ENCODE measurements at places on chromosomes 12 and 14.

DNA sequence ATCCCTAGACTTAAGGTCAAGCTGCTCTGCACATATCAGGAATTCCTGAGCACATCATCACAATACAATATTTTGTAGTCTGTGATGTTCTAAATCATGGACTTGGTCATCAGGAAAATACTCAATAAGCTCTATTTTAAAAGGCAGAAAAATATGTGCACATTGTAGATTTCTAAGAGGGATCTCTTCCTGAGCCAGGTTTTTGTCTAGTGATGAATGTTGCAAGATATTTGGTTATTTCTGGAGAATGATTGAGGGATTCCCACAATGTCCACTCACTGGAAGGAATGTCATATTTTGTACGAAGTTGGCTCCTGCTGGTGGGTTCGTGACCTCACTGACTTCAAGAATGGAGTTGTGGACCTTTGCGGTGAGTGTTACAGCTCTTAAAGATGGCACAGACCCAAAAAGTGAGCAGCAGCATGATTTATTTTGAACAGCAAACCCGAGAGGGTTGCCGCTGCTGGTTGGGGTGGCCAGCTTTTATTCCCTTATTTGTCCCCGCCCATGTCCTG lies 300.9 kb upstream of the DCN start:
- DNase-seq, result peak; percentile 15

DNA sequence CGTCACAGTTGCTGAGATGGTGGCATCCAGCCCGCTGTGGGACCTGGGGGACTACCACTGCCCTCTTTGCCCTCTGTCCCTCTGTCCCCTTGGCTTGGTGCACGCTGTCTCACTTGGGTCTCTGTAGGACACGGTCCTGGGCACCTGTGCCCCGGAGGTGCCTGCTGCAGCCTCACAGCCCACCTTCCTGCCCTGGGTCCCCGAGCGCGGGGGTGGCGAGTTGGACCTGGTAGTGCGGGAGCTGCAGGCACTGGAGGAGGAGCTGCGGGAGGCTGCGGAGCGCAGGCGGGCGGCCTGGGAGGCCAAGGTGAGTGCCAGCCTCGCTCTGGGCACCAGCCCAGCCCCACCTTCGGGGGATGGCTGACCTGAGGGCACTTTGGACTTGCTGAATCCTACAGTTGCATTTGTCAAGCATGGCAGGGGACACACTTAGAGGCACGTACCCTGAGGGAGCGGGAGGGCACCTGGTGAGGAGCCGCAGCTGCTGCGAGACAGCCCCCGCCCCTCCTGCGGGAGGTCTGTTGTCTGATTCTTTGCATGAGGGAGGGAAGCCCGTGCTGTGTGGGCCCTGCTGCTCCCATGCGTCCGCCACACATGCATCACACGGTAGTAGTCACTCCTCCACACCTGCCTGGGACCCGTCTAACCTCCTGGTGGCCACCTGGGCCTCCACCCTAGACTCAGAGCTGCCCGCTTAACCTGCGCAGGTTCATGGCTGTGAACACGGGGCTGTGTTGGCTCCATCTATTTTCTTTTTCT lies 6.8 kb downstream of the TEDC1 start:
- no peak for DNase-seq

GRCh38 chr14:78767436-78767835 lies 597.3 kb downstream of the NRXN3 start:
- no peak for DNase-seq

DNA sequence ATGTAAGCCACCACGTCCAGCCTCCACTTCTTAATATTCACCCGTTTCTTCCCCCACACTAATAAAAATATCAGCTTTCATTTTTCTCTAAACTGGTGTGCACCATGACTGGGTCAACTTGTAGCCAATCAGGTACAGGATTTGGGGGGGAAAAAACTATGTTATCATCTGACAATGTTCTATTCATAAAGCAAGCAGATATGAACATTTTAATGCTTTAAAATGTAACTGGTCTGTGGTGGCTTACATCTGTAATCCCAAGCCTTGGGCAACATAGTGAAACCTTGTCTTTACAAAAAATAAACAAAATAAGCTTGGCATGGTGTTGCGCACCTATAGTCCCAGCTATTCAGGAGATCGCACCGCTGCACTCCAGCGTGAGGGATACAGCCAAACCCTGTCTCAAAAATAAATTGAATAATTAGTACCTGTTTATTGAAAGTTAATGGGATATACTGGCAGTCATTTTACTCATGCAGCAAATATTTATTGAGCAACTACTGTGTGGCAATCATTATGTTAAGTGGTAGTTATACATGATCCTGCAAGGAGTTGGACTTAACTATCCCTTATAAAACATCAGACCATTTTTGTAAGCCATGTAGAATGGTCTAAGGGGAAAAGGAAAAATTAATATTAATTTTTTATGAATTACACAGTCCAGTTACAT lies 15.3 kb upstream of the ITPR2 start:
- no peak for DNase-seq

GRCh38 chr12:42761086-42761485 lies 171.5 kb upstream of the PRICKLE1 start:
- DNase-seq, result no peak

DNA sequence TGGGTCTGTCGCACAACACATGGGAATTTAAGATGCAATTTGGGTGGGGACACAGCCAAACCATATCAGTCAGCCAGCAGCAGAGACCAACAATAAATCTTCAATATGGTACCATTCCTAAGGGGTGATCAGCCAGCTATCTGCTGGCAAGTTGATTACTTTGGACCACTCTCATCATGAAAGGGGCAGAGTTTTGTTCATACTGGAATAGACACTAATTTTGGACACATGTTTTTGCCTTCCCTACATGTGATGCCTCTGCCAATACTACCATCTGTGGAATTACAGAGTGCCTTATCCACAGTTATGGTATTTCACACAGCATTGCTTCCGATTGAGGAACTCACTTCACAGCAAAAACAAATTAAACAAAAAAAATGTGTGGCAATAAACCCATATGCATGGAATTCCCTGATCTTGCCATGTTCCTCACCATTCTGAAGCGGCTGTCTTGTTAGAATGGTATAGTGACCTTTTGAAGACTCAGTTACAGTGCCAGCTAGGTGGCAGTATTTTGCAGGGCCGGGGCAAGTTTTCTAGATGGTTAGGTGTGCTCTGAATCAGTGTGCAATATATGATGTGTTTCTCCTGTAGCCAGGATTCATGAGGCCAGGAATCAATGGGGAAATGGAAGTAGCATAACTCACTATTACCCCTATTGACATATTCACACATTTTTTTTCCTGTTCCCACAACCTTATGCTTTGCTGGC lies 179.0 kb upstream of the IGF1 start:
- DNase-seq, result no peak

- DNase-seq, result no peak
These were observed 194.4 kb upstream of the PPFIA2 start for GRCh38 chr12:81953541-81953940.

- DNase-seq, result no peak
These were observed 34.2 kb upstream of the TCL1B start for GRCh38 chr14:95651821-95652583.

- DNase-seq, result no peak
These were observed at the start of gene ST8SIA1 for GRCh38 chr12:22334410-22335100. ST8SIA1 (minus strand) TSS chr12:22334707; CDS start chr12:22334232, 475 bp downstream.

- no peak for DNase-seq
These were observed 175.6 kb upstream of the FAR2 start for GRCh38 chr12:28973491-28973890.

- no peak for DNase-seq
These were observed 228.5 kb downstream of the ATP23 start for GRCh38 chr12:58169826-58170225.

GRCh38 chr12:22625762-22626294 lies 857 bp downstream of the ETNK1 start:
- peak; percentile 51 for DNase-seq

- no peak for DNase-seq
These were observed 115.4 kb downstream of the ADAMTS20 start for GRCh38 chr12:43436597-43436996.

- no peak for DNase-seq
These were observed 269.2 kb downstream of the ALG10 start for GRCh38 chr12:34291426-34291901.

DNA sequence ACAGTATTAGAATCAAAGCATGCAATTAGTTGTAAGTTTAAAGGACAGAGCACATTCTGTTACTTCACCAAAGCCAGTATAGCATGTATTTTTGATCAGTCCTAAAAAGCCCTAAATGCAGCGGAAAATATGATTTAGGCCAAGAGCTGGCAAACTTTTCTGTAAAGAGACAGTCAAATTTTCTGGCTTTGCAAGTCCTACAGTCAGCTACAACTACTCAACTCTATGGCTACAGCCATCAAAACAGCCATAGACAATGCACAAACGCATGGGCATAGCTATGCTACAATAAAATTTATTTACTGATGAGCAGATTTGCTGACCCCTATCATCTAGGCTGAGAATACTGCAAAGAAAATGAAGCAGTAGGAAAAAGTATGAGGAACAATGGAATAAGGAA lies 52.9 kb downstream of the ATXN2 start:
- no peak for DNase-seq

DNA sequence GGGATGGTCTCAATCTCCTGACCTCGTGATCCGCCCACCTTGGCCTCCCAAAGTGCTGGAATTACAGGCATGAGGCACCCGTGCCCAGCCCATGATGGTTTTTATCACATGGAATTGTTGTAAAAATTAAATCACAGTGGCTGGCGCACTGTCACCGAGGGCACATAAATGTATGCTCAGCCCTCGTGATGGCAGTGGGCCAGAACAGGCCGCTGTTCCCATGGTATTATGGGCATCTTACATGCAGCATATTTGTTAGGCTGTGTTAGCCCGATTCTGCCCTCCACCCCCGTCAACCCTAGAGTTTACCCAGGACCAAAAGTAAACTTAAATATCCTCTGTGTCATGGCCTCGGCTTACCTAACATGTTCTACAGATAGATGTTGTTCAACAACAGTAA lies 48.6 kb downstream of the GPR68 start:
- DNase-seq, result no peak

GRCh38 chr14:98444077-98444476 lies 827.9 kb downstream of the BCL11B start:
- DNase-seq, result no peak

DNA sequence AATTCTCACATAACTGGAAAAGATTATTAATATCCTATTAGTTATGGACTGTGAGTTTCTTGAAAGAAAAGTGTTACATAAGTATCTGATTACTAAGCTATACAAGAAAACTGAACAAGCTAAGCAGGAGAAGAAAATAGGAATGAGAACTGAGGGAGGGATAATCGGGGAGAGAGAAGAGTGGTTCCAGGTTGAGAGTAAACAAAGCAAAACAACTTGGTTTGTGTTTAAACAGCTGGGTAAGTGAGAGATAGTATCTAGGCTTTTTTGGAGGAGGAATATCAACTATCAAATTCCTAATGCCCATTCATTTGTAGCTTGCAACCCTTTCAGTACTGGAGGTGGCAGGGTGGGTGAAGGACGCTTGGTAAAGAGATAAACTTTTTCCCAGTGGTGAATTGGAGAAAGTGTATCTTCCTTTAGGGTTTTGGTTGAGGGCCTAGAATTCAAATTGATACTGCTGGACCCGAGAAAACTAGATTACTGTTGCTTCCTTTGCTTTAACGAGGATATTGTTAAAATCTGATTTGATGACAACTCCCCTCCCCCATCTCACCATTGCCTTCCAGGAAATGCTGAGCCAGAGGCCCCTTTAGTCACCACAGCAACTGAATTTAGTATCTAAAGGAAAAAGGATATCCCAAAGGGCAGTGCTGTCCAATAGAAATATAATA lies 2.0 kb upstream of the SLC2A3 start:
- DNase-seq, result no peak

- DNase-seq, result peak; percentile 78
These were observed 4.2 kb upstream of the BAZ2A start for GRCh38 chr12:56634242-56634836.

DNA sequence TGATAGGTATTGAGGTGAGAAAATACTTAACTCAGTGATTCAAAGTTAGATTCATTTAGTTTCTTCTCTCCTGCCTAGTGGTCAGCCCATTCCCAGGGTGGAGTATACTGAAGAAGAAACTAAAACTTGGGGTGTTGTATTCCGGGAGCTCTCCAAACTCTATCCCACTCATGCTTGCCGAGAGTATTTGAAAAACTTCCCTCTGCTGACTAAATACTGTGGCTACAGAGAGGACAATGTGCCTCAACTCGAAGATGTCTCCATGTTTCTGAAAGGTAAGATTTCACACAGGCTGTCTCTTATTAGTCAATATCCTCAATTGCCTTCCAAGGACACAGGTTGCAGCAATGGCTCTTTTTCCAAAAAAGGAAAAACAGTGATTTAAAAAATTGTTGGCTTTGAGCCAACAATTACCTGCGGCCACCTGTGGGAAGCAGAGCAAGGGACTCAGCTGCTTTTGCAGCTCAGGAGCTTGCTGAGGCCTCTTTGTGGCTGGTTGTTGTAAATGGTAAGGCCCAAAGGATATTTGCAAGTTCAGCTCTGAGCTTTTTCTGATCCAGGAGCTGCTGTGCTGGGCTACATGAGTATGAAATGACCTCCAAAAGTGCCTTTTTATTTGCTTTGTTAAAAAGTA lies 33.9 kb downstream of the TPH2 start:
- DNase-seq, result no peak

- DNase-seq, result peak; percentile 56
These were observed 43.3 kb downstream of the GALNT9 start for GRCh38 chr12:132285991-132286681.

- DNase-seq, result no peak
These were observed 603 bp upstream of the ENDOU start for GRCh38 chr12:47725893-47726292.

- DNase-seq, result peak; percentile 57
These were observed 631 bp downstream of the PPM1H start for GRCh38 chr12:62934239-62934798.

- peak; percentile 79 for DNase-seq
These were observed 6.3 kb upstream of the LTBP2 start for GRCh38 chr14:74618078-74618952.

DNA sequence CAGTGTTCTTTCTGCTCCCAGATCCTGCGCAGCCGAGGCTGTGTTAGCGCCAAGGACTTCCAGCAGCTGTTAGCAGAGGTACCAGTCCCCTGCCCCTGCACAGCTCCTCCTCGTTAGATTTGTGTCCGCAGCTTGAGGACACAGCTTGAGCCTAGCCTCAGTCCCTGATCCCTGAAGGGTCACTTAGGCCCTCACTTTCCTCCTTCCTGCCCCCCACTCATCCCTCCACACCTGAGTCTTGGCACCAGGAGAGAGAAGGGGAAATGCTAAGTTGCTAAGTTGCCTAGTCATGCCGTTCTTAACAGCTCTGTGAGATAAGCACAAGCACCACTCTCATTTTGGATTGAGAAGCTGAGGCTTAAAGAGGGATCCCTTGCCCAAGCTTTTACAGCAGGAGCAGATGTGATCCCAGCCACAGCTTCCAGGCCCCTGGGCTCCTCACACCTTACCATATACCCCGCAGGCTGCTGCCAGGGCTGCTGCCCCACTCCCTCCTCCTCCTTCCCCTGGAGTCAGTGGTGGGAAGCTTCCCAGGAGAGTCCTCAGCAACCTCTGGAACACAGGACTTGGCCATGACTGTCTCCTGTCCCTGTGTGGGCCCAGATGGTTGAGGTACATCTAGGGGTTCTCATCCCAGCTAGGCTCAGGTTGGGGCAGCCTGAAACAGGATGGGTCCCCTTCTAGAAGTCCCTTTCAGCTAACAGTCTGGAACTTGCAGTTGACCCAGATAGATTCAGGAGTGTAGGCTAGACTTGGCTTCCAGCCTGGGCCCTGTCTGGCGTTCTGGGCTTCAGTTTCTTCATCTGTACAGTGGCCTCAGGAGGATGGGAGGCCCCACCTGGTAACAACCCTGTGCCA lies 975 bp downstream of the OGFOD2 start:
- no peak for DNase-seq

GRCh38 chr14:22383515-22384166 lies 205.4 kb downstream of the DAD1 start:
- DNase-seq, result no peak

Data from LoVo (cell line).